ENCODE measurements at places on chromosomes 11 and 22. TPM values are rescaled to one million over a fixed set of nuclear protein-coding genes. Genes with fewer than 3 reads are reported as not detected.

Gene HOATZ
- not detected for total RNA-seq

Gene IGLL1
- total RNA-seq, result not detected

Gene NCF4
- total RNA-seq, result not detected

Gene CENATAC
- total RNA-seq, result 16.4 TPM

Gene GTSE1
- 34.7 TPM for total RNA-seq

Gene FAM227A
- total RNA-seq, result 0.68 TPM

Gene PANX2
- 6.5 TPM for total RNA-seq

Gene NLRP10
- not detected for total RNA-seq

Gene PRR33
- total RNA-seq, result not detected

Gene CYP2D6
- total RNA-seq, result 0.27 TPM

Gene APLNR
- total RNA-seq, result 0.04 TPM

Gene HSPB2
- total RNA-seq, result 0.09 TPM

Gene CYP2R1
- 10.6 TPM for total RNA-seq

Gene CDC45
- total RNA-seq, result 23.8 TPM

Gene SMIM35
- total RNA-seq, result not detected

Gene SAA4
- total RNA-seq, result not detected

Gene SHANK2
- total RNA-seq, result 7.0 TPM

Gene APOA5
- not detected for total RNA-seq

Gene PNPLA3
- total RNA-seq, result 0.81 TPM

Gene CEP57
- 16.3 TPM for total RNA-seq

Gene TSKU
- total RNA-seq, result 158 TPM

Gene RAB3IL1
- total RNA-seq, result 26.3 TPM

All from A549 treated with dexamethasone at 1 μM for 4 hours (cell line).